ENCODE measurements at places on chromosomes 3 and 15.

- DNase-seq: no peak
Measured at GRCh38 chr15:46710401-46710960, 1006.8 kb upstream of the SEMA6D start.

GRCh38 chr3:89859757-89860156 lies 752.3 kb downstream of the EPHA3 start:
- peak; percentile 50 for DNase-seq

DNA sequence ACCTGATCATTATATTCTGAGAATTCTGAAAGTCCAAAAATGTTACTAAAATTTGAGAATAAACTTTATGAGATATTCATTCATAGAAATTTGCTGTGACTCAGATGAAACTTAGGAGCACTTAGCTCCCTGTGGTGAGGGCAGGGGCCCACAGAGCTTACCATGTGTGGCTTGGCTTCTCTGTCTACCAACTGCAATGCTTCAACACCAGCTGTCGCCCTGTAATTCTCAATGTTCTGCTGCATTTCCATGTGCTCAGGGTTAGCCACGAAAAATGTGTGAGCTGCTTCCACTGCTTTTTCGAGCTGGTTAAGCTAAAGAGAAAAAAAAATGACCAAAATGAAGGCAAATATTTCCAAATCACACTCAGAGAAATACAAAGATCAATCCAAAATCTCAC lies 125.6 kb downstream of the P3H2 start:
- peak; percentile 88 for DNase-seq

DNA sequence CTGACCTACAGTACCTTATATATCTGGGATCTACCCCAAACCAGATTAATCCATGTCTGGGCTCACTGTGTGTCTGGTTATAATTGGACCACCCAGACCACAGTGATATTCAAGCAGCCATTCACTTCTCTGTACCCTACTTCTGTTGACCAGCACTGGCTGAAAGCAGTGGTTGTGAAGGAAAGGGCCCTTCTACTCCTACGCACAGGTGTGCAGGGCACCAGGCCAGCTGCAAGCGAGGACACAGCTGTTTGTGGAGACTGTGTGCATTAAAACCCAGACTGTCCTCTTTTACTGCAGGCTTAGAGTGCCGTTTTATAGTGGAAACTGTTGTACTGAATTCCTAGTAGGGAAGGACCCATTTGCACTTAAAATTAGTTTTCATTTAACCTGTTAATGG lies 29.5 kb downstream of the CTDSPL start:
- DNase-seq: peak; percentile 7

DNA sequence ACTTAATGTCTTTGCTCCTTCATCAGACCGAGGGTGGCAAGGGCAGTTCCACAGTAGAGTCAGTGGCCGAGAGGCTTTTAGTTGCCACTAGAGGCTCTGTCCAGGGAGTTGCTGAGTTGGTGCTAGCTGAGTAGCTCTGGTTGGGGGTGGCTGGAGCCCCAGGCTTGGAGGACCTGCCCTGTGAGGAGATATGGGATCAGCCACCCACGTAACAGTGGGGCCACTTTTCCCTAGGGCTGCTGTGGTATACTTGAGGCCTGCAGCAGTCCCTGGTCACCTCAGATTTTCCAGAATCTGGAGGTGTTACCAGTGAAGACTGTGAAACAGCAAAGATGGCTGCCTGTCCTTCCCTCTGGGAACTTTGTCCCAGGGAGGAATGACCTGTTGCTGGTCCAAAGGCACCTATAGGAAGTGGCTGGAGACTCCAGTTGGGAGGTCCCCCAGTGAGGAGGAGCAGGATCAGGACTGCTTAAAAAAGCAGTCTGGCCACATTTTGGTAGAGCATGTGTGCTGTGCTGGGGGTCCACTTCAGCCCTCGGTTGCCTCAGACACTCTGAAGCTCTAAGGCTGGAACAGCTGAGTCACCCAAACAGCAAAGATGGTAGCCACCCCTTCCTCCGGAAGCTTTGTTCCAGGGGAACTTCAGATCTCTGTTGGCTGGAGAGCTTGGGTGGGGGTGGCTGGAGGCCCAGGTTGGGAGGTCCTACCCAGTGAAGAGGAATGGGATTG lies 72.9 kb downstream of the AKAP13 start:
- DNase-seq: no peak

DNA sequence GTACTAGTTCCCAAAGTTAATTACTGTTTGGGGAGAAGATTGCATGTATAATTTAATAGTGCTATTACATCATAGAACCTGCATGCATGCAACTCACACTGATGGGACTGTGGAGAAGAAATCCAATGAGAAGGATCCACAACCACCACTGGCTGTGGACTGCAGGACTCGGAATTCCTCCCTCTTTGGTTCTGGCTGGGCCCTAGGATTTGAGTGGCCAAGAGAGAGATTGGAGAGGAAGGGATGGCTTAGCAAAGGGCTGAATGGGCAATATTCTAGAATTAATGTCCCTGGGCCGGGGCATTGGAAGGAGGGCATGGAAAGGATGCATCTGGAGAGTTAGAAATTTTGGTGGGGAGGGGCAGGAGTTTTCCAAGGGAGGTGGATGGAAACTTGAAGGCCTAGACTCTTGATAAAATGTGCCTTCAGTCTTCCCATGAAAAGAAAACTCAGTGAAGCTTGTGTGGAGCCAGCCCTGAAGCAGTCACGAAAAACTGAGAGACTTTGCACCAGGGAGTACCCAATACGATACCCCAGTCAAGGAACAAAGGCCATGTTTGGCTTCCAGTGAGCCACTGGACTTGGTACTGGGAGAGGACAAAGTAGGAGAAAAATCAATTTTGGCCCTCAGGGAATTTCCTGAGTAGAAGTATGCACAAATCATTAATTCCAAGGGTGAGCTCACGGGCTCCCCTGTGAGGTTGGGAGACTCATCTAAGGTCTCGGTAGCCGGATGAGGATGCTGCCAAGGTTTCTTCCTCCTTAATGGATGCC lies 31.4 kb upstream of the TPM1 start:
- no peak for DNase-seq

- peak; percentile 10 for DNase-seq
Measured at GRCh38 chr3:42830437-42831320, 21.4 kb downstream of the ACKR2 start.

DNA sequence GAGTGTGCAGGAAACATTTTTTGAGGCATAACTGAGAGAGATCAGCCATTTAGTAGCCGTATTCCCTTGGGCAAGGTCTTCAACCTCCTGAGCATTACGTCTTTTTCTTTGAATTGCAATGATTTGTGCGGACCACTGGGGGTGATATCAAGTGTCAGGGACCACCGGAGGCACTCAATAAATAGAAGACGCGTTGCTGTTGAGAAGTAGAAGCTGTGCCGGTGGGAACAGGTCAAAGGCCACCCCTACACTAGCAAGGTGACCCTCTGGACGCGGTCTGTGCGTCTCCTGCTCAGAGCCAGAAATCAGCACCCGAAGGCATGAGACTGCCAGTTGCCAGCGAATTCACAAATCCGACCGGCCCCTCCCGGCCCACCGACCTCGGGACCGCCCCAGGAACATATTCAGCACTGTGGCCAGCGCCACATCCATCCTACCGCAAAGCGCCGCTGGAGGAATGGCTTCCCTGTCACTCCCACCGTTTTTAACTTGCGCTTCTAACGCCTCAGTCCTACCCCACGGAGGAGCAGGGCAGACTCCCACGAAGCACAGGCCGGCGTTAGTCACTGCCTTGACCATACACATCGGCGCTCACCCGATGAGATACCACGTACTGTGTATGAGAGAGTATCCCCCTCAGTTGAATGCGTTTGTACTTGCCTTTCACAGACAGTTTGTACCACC lies 1.4 kb upstream of the GHSR start:
- DNase-seq: no peak

DNA sequence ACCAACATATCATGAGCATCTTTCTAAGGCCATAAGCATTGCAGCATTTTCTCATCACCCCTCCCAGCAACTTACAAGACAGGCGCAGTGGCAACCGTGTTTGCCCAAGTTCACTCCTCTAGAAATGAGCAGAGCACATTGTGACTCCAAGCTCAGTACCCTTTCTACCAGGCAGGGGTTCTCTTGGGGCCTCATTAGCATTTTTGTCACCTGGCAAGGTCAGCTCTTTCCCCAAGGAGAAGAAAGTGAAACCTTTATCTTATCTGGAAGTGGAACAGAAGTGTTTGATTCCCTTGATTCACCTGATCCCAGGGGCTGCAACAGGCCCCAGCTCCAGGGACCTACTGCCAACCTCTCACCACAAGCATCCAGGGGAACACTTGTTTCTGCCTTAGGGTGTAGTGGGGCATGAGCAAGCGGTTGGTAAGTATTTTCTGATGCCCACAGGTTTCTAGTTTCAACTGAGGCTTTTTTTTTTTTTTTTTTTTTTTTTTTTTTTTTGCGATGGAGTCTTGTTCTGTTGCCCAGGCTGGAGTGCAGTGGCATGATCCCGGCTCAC lies 44.0 kb upstream of the HERC1 start:
- DNase-seq: no peak

GRCh38 chr15:79970624-79971434 lies at the start of gene BCL2A1:
TSS of gene BCL2A1 (minus strand) at chr15:79971196. CDS start at chr15:79971119, 77 bp downstream.
- DNase-seq: no peak

- no peak for DNase-seq
Measured at GRCh38 chr3:45079715-45080114, 53.6 kb downstream of the CLEC3B start.

- DNase-seq: no peak
Measured at GRCh38 chr3:143278721-143279120, 159.2 kb downstream of the CHST2 start.

Measured in SJCRH30 (cell line).